ENCODE measurements at places on chromosomes 12 and 14. TPM values are rescaled to one million over a fixed set of nuclear protein-coding genes. Genes with fewer than 3 reads are reported as not detected.

Gene PLEKHD1
- total RNA-seq, result 0.12 TPM

Gene GALNT9
- not detected for total RNA-seq

Gene AMN
- 0.53 TPM for total RNA-seq

Gene OAS1
- total RNA-seq, result 161 TPM

Gene INHBE
- 0.35 TPM for total RNA-seq

Gene KDM5A
- total RNA-seq, result 101 TPM

Gene CCDC177
- not detected for total RNA-seq

Gene POTEM
- not detected for total RNA-seq

Gene AVPR1A
- total RNA-seq, result not detected

Gene GPR68
- 44.5 TPM for total RNA-seq

- no peak overlapping the region for H3K4me3 ChIP-seq
- no peaks in the 10 kb centered on the region for H3K27me3 ChIP-seq
- H3K27ac ChIP-seq, result no peak overlapping the region
- DNase-seq, result no peak
Observed at GRCh38 chr12:124827588-124828184, 36.0 kb downstream of the SCARB1 start.

DNA sequence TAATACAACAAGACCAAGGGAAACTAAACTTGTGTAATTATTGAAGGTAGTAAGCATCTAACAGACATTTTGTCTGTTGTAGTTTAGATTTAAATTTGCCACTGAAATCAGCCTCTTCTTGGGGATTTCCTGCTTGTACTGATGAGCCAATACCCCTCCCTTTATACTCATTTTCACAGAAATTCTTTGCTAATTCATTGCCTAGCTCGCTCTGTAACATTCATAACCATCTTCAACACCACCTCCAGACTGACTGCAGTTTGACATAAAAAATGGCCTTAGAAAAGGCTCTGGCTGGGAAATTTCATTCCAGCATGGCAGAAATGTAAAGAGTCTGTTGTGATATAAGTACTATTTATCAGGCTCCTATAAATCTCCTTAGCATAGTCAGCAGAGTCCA is 109.7 kb upstream of the FLRT2 start:
- no peak for DNase-seq
- H3K27ac ChIP-seq, result no peak overlapping the region
- H3K4me3 ChIP-seq, result no peak overlapping the region

DNA sequence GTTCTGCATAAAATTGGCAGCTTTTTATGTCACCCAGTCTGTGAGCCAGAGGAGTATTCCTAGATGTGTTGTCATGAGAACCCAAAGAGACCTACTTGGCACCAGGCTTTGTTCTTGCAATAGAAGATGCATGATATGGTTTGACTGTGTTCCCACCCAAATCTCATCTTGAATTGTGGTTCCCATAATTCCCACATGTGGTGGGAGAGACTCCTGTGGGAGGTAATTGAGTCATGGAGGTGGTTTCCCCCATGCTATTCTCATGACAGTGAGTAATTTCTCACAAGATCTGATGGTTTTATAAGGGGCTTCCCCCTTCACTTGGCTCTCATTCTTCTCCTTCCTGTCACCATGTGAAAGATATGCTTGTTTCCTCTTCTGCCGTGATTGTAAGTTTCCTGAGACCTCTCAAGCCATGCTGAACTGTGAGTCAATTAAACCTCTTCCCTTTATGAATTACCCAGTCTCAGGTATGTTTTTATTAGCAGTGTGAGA is 572.0 kb upstream of the ATP2B1 start:
- H3K4me1 ChIP-seq, result peaks cover 3% of the 10 kb centered on the region
- no peak overlapping the region for H3K27ac ChIP-seq
- DNase-seq, result no peak
- peaks cover 7% of the 10 kb centered on the region for H3K27me3 ChIP-seq
- no peak overlapping the region for H3K4me3 ChIP-seq

DNA sequence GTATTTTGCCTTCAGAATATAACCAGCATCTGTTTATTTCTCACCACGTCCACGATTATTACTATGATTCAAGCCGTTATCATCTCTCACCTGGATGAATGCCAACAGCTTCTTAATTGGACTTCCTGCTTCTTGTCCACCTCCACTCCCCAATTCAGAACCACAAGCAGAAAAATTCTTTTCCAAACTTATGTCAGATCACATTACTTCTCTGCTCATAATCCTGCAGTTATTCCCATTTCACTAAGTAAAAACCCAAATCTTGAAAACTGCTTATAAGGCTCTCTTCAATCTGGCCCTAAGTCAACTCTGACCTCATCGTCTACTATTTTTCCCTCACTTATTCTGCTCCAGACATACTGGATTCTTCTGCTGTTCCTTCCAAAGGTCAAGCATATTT is 2.0 kb downstream of the CRY1 start:
- no peak for DNase-seq
- H3K4me3 ChIP-seq, result no peak overlapping the region
- H3K4me1 ChIP-seq, result peaks cover 4% of the 10 kb centered on the region
- H3K27me3 ChIP-seq, result no peaks in the 10 kb centered on the region
- no peak overlapping the region for H3K27ac ChIP-seq
- H3K36me3 ChIP-seq, result no peaks in the 10 kb centered on the region

DNA sequence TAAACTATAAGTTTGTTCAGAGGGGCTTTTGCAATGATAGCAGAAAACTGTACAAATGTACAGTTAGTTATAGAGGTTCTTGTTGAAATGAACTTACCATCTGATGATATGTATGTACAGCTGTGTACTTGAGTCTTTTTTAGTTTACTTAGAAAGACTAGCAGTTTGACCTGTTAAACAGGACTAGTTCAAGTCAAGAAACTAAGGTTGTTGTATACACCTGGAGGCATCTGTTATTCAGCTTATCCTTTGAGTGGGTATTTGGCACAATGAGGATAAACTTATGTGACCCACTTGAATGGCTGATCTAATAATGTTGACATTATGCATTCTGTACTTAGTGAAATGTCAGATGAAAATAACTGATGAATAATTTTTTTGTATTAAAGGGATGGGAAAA is 13.4 kb downstream of the MTERF2 start:
- H3K27me3 ChIP-seq, result no peaks in the 10 kb centered on the region

GRCh38 chr14:104432611-104433231 is 146.8 kb upstream of the C14orf180 start:
- no peak overlapping the region for H3K27ac ChIP-seq
- no peak for DNase-seq
- no peaks in the 10 kb centered on the region for H3K27me3 ChIP-seq
- H3K4me3 ChIP-seq, result no peak overlapping the region
- H3K36me3 ChIP-seq, result no peaks in the 10 kb centered on the region

DNA sequence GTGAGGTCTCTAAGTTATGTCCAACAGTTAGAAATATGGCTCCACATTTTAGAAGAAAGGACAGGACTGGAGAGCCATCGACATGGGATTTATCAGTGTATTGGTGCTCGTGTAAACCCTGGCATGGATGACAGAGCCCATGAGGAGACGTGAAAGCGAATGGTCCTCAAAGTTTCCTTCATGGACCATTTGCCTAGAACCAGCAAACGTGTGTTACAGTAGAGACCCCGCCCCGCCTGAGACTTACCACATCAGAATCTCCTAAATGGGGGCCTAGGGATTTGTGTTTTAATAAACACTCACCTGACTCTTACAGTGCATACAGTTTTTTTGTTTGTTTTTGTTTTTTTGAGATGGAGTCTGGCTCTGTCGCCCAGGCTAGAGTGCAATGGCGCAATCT is 12.2 kb downstream of the EVL start:
- H3K4me3 ChIP-seq, result peak overlapping the region; percentile 76
- H3K27me3 ChIP-seq, result no peaks in the 10 kb centered on the region
- H3K4me1 ChIP-seq, result peaks cover 95% of the 10 kb centered on the region

DNA sequence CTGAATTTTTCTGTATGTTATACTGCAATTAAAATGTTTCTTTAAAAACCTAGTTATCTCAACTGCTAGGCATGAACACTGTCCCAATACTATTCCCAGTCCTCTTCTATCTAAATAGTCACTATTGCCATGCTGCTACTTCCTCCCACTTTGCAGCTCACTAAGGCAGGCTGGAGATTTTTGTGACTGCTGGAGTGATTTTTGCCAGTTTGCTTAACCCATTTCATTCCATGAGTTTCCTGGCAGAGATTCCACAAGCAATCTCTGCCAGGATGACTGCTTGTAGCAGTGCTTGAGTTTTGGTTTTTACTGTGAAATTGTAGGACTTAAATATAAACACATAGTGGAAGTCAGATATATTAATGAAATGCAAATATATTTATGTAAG is 80.8 kb downstream of the BHLHE41 start:
- H3K27me3 ChIP-seq, result peaks cover 20% of the 10 kb centered on the region
- H3K36me3 ChIP-seq, result no peaks in the 10 kb centered on the region
- H3K4me1 ChIP-seq, result no peaks in the 10 kb centered on the region

DNA sequence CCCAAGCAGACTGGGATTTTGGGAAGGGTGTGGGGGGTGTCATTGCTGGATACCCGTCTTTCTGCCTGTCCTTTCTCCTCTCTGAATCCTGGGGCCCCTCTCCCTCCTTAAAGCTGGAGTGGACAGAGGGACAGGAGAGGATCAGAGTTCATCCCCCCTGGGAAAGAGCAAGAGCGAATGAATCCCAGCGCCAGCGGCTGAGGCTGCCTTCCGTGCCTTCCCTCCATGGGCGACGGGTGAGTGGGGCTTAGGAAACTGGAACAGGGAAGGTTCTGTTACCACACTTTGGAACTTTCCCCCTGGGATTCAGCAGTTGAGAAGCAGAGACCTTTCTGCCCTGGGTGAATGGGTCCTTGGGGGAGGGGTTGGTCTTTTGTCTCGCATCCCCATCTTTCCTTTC is 16.2 kb upstream of the RIN3 start:
- H3K36me3 ChIP-seq, result no peaks in the 10 kb centered on the region
- H3K27me3 ChIP-seq, result peaks cover 14% of the 10 kb centered on the region
- H3K4me3 ChIP-seq, result no peak overlapping the region

- H3K4me3 ChIP-seq, result no peak overlapping the region
- no peaks in the 10 kb centered on the region for H3K36me3 ChIP-seq
- H3K4me1 ChIP-seq, result no peaks in the 10 kb centered on the region
- no peaks in the 10 kb centered on the region for H3K27me3 ChIP-seq
Observed at GRCh38 chr12:114163771-114164170, 197.6 kb upstream of the RBM19 start.

GRCh38 chr12:48765753-48766162 is 23.1 kb downstream of the ADCY6 start:
- DNase-seq, result peak; percentile 85
- H3K36me3 ChIP-seq, result no peaks in the 10 kb centered on the region
- H3K27me3 ChIP-seq, result peaks cover 4% of the 10 kb centered on the region
- peak overlapping the region; percentile 59 for H3K27ac ChIP-seq

DNA sequence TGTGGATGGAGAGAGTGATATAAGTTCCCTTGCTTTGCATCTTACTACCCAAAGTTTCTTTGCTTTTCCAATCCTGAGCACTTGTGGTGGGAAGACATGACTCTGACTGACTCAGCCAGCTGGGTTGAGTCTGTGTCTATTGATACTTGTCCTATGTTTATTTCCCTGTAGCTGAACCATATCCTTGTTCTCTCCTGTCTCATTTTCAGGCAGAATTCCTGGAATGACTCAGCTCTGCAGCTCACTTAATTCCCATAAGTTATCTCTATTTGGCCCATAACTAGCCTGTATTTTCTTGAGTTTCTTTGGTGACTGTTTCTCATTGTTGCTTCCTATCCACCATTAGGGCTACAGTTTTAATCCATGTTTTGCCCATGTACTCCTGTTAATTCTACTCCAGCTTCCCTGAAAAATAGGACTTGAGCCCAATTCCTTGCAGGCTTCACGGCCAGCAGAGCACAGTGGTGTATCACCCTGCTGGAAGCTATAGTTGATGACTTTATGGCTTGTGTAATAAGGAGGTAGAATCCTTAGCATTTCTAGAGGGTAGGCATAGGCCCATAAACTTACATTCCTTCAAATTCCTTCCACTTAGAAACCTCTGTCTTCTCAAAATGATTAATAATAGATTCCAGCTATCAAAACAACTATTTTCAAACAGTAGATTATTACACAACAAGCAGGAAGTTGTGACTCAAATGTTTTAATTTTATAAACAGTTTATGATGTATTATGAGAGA is 183.1 kb downstream of the TMTC3 start:
- DNase-seq, result no peak
- no peak overlapping the region for H3K4me3 ChIP-seq
- peaks cover 10% of the 10 kb centered on the region for H3K27me3 ChIP-seq

DNA sequence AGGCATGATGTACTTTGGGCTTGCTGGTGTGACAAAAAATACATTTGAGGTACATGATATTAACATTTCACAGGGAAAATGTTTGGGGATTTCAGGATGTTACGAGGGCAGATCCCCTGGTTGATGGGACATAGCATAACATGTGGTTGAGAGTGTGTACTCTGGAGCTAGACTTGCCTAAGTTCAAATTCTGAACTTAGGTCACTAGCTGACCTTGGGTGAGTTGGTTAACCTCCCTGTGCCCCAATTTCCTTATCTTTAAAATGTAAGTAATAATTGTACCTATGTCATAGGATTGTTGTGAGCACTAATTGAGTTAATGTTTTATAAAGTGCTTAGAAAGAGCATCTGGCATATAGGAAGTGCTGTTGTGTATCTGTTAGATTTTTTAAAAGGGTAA is 64.7 kb upstream of the ATF1 start:
- no peaks in the 10 kb centered on the region for H3K27me3 ChIP-seq
- no peak overlapping the region for H3K4me3 ChIP-seq
- no peak for DNase-seq
- H3K4me1 ChIP-seq, result no peaks in the 10 kb centered on the region

DNA sequence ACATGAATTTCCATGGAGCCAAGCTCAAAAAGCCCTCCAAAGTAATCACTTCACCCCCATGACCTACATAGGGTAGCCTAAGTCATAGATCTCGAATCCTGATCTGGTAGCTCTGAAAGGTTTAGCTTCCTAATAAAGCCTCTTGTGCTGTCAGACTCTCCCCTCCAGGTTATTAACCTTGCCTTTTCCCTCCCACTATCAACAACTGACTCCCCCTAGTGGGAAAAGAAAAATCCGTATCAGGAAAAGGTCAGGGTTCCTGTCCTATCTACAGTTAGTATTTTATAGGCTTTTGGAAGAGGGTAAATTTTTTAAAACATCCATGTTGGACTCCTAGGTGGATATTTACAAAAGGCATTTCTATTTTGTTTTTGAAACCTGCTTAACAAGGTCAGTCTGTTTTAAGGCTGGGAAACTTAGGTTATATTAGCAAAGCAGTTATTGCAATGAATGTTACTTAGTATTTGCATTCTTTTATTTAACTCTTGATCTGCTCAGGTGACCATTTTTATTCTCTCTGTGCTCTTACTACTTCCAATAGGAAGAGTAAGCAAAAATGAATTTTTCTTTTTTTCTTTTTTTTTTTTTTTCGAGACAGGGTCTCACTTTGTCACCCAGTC is 8.0 kb downstream of the YY1 start:
- H3K27ac ChIP-seq, result peak overlapping the region; percentile 51
- H3K4me1 ChIP-seq, result peaks cover 56% of the 10 kb centered on the region
- no peak overlapping the region for H3K4me3 ChIP-seq

- H3K27me3 ChIP-seq, result peaks cover 13% of the 10 kb centered on the region
- H3K4me3 ChIP-seq, result no peak overlapping the region
Observed at GRCh38 chr12:1848146-1848545, 27.8 kb downstream of the LRTM2 start.

DNA sequence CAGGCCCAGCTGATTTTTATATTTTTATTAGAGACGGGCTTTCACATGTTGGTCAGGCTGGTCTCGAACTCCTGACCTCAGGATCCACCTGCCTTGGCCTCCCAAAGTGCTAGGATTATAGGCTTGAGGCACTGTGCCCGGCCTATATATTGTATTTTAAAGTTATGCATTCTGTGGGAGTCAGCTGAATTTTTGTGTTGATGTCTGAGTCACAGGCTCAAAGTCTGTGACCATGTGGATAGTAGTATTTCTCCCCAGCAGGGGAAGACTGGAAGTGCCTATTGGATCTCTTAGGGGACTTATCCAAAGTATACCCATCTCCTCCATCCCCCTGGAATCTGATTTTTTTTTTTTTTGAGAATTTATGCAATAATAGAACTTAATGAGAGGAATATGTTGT is 43.8 kb upstream of the ATF1 start:
- no peak overlapping the region for H3K27ac ChIP-seq
- peaks cover 11% of the 10 kb centered on the region for H3K36me3 ChIP-seq
- no peak overlapping the region for H3K4me3 ChIP-seq
- DNase-seq, result no peak
